ENCODE measurements at places on chromosomes 16 and 17.

- DNase-seq = no peak
Measured at GRCh38 chr17:56966338-56966737, 5.5 kb upstream of the COIL start.

GRCh38 chr17:2406903-2407790, 6.3 kb upstream of the MNT start:
- DNase-seq = no peak

DNA sequence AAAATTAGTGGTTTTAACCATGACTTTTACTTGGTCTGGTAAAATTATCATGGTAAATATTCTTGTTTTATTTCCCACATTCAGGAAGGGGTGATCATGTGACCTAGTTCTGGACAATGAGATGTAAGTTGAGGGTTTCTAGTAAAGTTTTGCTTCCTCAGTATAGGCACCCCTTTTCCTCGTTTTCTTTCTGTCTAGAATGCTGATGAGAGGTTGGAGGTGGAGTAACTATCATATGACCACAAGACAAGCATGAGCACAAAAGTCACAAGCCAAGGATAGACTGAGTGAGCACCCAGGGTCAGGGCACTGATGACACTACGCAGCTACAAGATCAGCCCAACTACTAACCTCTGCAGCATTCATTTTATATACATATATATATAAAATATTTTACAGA, 53.9 kb downstream of the MYO1D start:
- no peak for DNase-seq

DNA sequence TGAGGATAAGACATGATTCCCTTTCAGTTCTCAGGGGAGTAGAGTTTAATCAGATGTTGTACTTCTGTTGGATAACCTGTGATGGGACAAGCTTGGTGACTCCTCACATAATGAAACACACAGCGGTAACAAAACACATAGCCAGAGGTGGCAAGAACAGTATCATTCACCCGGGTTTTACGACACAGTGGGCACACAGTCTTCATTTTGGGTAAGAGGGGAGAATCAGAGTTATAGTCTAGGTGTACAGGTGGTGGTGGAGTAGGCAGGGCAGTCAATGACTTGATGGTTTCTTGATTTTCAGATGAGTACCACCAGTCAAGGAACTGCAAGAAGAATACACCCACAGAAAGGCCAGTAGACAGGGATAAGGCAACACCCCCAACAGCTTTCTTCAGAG, 2.6 kb downstream of the PEX12 start:
- DNase-seq = no peak

- DNase-seq = no peak
Measured at GRCh38 chr16:2323701-2324100, 16.8 kb downstream of the ABCA3 start.

DNA sequence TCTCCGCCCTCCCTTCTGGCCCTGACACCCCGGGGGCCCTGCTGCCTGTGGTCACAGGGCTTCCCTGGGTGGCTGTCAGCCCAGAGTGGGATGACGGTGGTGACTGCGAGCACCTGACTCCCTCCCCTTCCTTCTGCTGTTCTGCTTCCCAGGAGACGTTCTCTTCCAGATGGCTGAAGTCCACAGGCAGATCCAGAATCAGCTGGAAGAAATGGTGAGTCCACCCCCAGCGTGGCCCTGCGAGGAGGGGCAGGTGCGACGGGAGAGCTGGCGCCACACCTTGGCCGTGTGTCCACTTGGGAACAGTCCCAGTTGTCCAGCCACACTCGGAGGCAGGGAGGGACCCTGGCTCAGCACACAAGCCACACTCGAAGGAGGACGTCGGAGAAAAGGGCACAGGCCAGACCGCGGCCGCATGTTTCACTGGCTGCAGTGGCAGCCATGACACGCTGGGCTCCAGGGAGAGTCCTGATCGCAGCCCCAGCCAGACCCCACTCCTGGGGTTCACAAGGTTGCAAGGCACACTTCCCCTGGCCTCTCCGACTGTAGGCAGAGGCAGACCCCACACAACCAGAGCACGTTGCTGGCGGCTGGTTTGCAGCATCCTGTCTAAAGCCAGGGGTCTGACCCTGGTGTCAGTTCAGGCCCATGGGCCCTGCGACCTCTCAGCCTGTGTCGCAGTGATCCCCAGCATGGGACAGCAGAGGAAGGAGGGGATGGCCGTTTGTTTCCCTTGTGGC, 49.9 kb downstream of the BAIAP2 start:
- DNase-seq = no peak

DNA sequence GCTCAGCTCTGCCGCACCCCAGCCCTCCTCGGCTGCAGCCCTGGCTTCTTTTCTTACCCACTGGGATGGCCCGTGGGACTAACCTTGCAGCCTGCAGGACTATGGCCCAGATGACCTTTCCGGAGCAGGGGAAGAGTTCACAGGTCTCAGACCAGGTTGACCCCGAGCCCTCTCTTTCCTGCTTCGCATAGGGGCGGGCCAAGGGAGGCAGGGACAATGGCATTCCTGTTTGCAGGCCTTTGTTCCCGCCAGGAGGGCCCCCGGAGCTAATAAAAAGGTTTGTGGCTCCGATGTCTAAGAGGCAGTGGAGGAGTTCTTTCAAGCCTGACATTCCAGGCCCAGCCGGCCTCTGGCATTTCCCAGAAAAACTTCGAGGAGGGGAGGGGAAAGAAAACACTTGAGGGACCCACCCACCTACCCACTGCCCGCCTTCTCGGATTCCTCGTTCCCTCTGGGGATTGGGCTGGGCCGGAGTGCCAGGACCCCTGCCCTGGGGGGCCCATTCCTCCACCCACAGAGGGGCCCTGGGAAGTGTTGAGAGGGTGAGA, 5.8 kb upstream of the SOCS3 start:
- no peak for DNase-seq

DNA sequence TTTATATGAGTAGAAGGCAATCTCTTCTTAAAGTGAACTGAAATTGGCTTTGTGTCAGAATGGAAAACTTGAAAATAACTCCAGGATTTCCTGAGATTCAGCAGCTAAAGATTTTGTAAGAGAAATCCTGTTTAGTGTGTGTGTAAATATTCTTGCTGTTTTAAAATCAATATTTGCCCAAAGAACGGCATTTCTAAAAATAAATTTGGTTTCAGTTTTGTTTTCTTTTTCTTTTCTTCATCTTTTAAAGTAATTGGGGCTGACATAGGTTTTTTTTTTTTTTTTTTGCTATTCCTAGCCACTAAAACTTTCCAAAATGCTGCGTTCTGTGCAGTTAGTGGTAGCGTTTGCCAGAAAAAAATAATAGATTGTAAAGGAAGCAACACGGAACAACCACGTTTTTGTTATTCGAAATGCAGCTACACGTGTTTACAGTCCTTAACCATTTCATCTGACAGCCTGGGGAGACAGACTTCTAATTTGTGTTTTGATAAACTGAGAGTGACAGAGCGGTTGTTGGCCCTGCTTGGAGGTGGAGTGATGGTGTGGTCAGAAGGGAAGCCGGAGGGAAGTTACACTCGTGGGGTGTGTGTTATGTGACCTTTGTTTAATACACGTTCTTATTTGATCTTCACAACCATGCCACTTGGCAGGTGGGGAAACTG, 21.6 kb upstream of the SMPD3 start:
- DNase-seq = no peak

- DNase-seq = no peak
Measured at GRCh38 chr17:35404360-35404759, 27.9 kb downstream of the SLFN12 start.

All from BE2C (cell line).